ENCODE measurements at places on chromosomes 13 and 19. TPM values are rescaled to one million over a fixed set of nuclear protein-coding genes. Genes with fewer than 3 reads are reported as not detected.
A peak's percentile ranks its signal among the peaks of the same experiment; 100 is the strongest.

The CFAP97D2 gene
- not detected for total RNA-seq

GRCh38 chr19:50658441-50659317, 9.4 kb downstream of the C19orf81 start:
- no peaks in the 10 kb centered on the region for H3K4me1 ChIP-seq
- no peaks in the 10 kb centered on the region for H3K36me3 ChIP-seq
- no peak overlapping the region for H3K4me3 ChIP-seq
- H3K27me3 ChIP-seq: no peaks in the 10 kb centered on the region

- H3K4me3 ChIP-seq: no peak overlapping the region
- DNase-seq: no peak
- H3K27ac ChIP-seq: no peak overlapping the region
- no peaks in the 10 kb centered on the region for H3K36me3 ChIP-seq
These were observed 169.2 kb downstream of the ZIC5 start for GRCh38 chr13:99802416-99802815.

DNA sequence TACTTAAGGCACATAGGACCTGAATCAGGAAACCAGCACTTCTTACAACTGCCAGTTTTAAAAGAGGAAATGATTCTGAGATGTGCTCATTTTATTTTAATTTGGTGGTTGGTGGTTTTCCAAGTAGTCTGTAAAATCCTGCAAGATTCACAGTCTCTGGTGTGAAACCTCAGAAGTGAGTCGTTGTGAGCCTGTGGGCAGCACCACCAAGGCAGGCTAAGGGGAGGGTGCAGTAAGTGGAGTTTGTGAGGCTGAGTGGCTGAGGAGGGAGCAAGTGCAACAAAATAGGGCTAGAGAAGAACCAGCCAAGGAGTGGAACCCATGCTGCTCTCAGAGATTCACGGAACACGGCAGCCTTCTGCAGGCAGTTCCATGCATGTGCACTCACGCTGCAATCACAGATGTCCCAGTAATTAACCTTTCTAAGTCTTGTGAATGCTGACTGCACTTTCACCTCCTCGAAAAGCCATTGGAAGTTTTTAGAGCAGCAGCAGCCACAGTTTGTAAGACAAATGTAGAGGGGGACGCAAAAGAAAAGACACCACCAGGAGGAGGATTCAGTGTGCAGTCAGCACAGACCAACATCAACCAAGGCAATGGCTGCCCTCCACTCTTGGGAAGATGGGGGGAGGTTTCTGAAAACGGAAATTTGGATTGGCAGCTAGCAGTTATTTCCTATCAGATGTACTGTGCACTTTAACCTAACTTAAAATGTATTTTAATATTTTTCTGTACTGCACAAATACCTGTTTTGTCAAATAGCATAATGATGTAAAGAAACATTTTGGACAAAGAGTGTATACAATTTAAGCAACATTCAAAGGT, 44.9 kb downstream of the ESD start:
- H3K27me3 ChIP-seq: no peaks in the 10 kb centered on the region
- peaks cover 18% of the 10 kb centered on the region for H3K36me3 ChIP-seq
- H3K27ac ChIP-seq: no peak overlapping the region
- peak; percentile 45 for DNase-seq

DNA sequence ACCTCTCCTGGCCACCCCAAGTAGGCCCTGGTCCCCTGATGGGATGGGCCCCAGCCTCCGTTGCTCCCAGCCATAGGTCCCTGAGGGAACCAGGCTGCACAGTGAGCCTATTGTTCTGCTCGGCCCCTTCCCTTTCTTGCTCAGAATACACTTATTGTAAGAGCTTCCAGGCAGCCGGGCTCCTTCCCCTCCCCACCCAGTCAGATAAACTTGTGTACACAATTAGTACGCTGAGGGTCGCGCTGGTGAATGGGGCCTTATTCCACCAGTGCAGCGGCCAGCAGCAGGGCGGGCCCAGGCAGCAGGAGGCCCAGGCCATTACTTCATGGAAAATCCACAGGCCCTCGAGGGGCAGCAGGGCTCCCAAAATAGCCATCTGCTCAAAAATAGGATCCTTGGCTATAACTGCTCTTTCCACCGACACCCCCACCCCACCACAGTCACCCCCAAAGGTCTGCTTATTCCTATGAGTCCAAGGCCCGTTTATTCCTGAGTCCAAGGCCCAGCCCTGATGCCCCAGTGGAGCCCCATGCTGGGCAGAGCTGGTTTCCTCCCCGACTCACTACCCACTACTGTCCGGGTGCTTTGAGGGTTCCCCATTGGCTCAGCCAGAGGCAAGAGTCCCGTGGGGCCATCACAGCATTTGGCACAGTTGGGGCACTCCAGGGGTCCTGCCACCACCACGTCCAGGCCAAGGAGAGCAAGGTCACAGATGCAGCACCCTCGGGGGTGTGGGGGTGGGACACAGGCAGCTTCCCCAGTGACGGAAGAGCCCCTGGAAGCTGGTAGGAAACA, 22.1 kb downstream of the CAPN12 start:
- no peaks in the 10 kb centered on the region for H3K27me3 ChIP-seq
- H3K4me1 ChIP-seq: no peaks in the 10 kb centered on the region
- H3K36me3 ChIP-seq: peaks cover 25% of the 10 kb centered on the region
- DNase-seq: no peak

- no peaks in the 10 kb centered on the region for H3K27me3 ChIP-seq
- H3K27ac ChIP-seq: peak overlapping the region; percentile 67
- peak overlapping the region; percentile 45 for H3K4me3 ChIP-seq
These were observed 296.8 kb upstream of the SGCG start for GRCh38 chr13:22883956-22884355.

DNA sequence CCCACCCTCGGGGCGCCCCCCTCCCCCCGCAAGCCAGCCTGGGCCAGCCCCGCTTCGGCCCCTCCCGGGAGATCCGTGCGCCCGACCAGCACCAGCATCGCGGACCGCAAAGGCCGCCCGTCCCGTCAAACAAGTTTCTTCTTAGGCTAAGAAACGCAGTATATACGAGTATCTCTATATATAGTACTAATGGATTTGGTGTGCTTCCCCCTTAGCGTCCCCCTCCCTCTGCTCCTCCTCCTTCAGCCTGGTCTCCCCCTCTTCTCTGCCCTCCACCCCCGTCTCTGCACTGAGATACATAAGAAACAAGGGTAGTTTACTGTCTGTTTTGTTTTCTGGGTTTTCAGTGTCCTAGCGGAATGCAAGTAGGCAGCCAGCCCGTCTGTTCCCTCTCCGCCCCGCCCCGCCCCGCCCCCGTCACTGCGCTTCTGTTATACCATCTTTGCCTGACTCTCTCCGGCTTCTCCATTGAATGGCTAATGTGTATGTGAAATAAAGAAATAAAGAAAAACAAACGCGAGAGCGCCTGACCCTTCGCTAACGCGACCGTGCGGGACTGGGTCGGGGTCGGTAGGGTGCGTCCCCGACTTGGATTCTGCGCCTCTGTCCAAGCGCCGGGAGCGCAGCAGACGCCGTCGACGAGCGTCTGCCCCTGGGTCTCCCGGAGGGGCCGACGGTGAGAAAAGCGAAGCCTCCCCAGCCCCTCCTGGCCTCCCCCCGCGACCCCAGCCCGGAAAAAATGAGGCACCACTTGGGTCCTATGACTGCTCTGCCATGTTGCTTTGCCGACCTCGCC, 4.2 kb downstream of the LYL1 start:
- peaks cover 47% of the 10 kb centered on the region for H3K4me1 ChIP-seq
- DNase-seq: no peak
- no peak overlapping the region for H3K4me3 ChIP-seq
- H3K27me3 ChIP-seq: peaks cover 7% of the 10 kb centered on the region

Measured in GM12878 (cell line).